Type B pancreatic cell (in vitro differentiated cells): ENCODE measurements at places on chromosomes 16 and 17. TPM values are rescaled to one million over a fixed set of nuclear protein-coding genes. Genes with fewer than 3 reads are reported as not detected.

The KRTAP4-5 gene
- not detected in 2 replicates for total RNA-seq

The TXNL4B gene
- total RNA-seq = 12.2 and 17.8 TPM in 2 replicates

GRCh38 chr16:48574766-48575165 is 35.2 kb downstream of the N4BP1 start:
- peak overlapping the region; percentile 52 for H3K27ac ChIP-seq
- H3K4me1 ChIP-seq = peaks cover 19% of the 10 kb centered on the region
- H3K4me3 ChIP-seq = peak overlapping the region; percentile 18
- peaks cover 24% of the 10 kb centered on the region for H3K36me3 ChIP-seq

- H3K36me3 ChIP-seq = no peaks in the 10 kb centered on the region
- DNase-seq = no peak
- no peak overlapping the region for H3K27ac ChIP-seq
These were observed 24.5 kb downstream of the ENDOV start for GRCh38 chr17:80439499-80439898.
